AG04450 (cell line): ENCODE measurements at places on chromosomes 5 and 9.

DNA sequence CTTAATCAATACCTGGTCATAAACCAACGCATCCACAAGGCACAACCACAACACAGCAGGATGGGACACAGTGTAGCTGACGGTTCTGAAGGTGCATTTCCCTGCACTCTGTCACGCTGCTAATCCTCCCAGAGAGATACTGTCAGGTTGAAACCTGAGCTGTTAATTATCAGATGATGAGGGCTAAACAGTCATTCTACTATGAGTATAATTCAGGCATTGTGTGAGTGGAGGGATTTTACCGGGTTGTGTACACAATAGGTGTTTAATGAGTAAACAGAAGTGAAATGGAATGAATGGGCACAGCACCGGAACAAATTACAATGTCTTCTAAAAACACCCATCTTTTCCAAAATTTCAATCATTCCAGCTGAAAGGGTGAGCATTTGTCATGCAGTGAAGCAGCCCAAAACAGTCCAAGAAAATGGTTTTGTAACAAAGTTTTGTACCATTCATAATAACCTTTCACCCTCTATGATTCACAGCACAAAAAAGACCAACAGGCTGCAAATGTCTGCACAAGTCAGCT lies 71.5 kb downstream of the ABCA1 start:
- no peak for DNase-seq

GRCh38 chr9:128383791-128384190 lies 12.6 kb downstream of the URM1 start:
- DNase-seq = no peak

GRCh38 chr9:134597041-134597913 lies 44.3 kb upstream of the COL5A1 start:
- DNase-seq = no peak

DNA sequence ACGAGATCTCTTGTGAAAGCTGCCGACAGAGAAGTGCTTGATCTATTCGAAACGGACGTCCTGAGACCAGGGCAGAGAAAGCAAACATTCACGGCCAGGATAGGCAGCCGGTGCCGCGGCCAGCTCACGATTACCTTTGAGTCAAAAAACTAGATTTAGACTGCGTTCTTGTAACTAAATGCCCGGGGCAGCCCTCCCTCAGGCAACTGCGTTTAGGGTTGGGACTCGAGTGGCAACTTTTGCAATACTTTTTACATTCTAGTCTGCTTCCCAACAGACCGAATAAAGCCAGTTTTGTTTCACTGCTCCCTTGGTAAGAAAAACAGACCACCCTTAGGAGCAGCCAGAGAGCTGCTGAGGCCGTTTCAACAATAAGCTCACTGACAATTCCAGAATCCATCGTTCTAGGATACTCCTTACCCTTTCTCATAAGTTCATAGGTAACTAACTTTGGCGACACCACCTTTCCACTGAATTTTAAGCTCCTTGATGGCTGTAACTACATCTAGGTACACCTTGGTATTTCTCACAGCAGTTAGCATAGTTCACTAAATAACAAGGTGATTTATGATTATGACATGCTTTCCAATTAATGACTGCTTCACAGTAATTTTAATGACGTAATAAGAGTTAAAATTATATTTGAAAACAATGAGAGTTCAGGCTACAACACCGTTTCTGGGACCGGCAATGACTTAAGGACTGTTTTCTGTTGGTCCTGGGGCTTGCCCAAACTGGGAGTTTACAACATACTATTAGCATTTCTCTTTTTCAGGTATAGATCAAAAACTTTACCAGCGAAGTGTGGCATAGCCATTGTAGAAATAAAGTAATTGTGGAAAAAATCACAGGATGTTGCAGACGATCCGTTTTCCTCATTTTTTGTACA lies 899 bp upstream of the RAPGEF6 start:
- DNase-seq = no peak

- DNase-seq = no peak
Observed at GRCh38 chr5:9841516-9842170, 211.5 kb upstream of the TAS2R1 start.

GRCh38 chr5:43145071-43145470 lies 24.4 kb downstream of the ZNF131 start:
- no peak for DNase-seq

DNA sequence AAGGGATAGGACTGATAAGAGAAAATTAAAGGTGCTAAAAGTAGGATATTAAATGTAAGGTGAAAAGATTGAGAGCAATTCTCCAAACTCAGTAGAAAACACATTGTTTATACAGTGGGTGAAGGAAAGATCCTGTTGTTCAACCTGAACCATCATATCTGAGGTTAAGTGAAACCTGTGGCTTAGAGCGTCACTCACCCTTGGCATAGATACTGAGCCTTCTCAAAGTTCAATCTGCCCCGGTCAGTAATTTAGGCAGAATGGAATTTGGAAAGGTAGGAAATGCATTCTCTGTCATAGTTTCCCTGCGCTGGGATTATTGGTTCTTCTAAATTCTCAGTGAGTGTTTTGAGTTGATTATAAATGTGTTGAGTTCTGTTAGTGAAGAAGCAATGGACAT lies 456.2 kb upstream of the NMUR2 start:
- no peak for DNase-seq

GRCh38 chr5:62306896-62307689 lies 1.1 kb downstream of the KIF2A start:
- DNase-seq = no peak

- no peak for DNase-seq
Observed at GRCh38 chr5:68490406-68490805, 274.9 kb downstream of the PIK3R1 start.

GRCh38 chr5:40240111-40240510 lies 439.6 kb upstream of the PTGER4 start:
- DNase-seq = no peak

DNA sequence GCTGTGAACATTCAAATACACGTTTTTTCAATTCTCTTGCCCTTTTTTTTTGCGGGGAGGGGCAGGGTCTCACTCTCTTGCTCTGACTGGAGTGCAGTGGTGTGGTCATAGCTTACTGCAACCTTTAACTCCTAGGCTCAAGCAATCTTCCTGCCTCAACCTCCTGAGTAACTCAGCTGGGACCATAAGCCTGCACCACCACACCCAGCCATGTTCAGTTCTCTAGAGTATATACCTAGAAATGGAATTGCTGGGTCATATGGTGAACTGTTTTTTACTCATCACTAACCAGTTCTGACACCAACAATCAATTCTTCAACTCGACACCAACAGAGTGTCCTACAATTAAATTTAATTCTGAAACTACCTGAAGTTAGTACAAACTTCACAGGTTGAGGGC lies 85.5 kb upstream of the ZNF169 start:
- DNase-seq = no peak

GRCh38 chr5:131634238-131634637 lies 791 bp downstream of the RAPGEF6 start:
- no peak for DNase-seq

DNA sequence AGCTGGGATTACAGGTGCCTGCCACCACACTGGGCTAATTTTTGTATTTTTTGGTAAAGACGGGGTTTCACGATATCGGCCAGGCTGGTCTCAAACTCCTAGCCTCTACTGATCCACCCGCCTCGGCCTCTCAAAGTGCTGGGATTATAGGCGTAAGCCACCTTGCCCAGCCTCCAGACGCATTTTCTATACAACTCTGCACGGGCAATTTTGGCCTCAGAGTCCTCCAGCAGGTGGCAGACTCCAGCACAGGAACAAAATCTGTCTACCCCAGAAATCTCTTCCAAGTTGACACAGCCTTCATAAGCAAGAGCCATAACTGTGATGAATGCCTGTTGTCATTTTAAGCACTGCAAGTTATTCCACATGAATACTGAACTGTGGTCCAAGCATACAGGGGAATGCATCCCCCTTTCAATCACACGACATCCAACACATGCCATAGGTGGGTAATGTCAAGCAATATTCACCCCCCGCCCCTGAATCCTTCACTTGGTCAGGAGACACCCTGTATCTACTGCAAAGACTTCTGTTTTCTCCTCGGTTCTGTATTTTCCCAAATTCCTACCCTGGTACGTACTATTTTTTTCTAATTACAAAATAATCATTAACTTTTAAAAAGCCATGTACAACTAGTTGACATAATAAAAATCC lies 50.8 kb downstream of the ALDH7A1 start:
- no peak for DNase-seq

DNA sequence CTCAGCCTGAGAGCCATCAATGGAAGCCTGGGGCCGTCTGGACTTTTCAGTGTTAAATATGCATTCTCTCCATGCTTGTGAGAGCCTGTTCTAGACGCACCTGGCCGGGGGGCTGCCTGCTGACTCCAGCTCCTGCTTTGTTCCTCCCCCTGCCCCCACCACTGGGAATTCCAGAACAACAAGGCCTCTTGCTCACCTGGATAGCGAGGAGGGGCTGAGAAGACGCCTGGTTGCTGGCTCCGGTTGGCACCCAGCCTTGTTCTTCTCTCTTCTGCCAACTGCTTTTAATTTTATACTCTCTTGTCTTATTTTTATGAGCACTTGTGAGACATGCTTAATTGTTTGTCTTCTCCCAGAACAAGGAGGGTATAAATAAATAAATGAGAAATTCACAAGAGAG lies 15.0 kb upstream of the RAPGEF1 start:
- no peak for DNase-seq

DNA sequence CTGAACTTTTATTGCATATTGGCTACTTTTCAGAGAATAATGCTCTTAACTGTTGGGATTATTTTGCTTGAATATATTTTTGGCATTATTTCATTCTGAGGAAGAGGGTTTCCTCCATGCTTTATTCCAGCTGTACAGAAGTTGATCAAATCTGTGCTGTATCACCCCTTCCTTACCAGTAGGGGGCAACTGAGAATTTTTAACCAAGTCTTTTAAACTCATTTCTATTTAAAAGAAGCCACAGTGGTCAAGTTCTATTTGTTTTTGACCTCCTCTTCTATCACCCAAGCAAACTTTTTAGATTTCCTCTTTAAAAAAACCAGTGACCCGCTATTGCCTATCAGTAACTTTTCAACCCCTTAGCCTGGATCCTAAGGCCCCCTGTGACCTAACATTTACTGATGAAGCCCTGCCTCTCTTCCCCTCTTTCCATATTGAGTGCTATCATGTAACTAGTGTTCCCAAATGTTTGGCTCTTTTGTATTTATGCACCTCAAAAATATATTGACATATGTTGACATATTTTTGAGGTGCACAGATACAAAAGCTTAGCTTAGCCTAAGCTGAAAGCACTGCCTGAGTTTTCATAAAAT lies 80.6 kb downstream of the FBXO4 start:
- no peak for DNase-seq

DNA sequence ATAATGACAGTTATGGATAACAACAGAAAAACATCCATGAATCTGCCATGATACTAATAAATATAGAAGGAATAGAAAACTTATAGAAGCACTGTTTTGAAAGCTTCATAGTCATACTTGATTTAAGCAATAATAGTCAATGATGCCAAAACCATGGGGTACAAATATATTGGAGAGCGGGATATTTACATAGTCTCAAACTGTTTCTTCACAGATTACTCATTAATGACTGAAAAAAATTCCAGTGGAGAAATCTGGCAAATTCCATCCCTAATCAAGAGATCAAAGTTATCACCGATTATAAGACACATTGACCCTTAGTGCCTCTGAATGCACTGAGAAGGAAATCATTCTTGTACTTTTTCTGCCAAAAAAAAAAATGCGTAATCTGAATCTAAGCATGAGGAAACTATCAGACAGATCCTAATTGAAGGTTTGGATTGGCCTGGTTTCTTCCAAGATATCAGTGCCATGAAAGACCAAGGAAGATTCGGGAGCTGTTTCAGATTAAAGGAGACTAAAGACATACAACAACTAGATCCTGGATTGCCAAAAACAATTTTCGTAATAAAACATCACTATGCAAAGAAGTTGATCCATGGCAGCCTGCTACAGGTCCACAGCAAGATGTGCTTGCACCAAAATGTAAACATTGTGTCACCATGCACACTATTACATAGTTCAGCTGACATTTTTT lies 106.2 kb downstream of the GOLPH3 start:
- DNase-seq = no peak

DNA sequence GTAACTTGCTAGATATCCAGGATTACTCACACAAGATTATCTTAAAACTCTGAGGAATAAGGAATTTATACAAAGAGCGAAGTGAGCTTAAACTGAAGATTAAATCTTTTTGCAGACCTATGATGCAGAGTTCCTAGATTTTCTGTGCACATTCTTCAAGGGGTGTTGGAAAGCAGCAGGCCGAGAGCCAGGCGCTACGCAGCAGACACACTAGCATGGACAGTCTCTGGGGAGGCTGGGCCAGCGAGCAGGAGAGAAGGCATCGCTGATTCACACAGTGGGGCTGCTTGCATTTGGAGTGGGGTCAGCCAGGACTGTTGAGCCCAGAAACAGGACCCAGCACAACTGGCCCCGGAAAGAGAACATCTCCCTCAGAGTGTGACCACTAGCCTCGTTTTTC lies 136.3 kb downstream of the ADAMTS16 start:
- DNase-seq = no peak

GRCh38 chr9:524008-524407 lies 309.3 kb downstream of the DOCK8 start:
- no peak for DNase-seq

DNA sequence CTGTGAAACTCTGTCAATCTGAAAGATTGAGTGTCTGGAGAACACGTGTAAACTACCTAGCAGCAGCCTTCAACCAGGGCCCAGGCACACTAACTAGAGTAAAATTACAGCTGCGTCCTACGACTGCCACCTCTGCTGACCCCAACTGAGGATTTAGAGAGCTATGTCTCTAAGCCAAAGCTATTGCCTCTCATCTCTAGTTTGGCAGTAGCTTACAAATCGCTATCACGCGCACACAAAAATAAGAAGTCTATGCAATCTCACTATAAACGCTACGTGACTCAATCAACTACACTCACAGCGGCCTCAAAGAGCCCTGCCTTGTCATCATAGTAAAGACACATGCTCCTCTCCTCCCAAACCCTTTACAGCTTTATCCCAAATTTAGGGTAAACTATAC lies 8.7 kb downstream of the PPP6C start:
- DNase-seq = no peak

DNA sequence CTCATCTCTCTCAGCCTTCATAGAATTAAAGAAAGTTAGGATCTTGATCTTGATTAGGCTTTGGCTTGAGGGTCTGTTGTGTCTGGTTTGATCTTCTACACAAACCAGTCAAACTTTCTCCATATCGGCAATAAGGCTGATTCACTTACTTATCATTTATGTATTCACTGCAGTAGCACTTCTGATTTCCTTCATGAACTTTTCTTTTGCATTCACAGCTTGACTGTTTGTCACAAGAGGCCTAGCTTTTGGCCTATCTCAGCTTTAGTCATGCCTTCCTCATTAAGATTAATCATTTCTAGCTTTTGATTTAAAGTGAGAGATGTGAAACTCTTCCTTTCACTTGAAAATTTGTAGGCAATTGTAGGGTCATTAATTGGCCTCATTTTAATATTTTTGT lies 62.8 kb downstream of the SH3RF2 start:
- no peak for DNase-seq

- no peak for DNase-seq
Observed at GRCh38 chr9:101130054-101130453, 101.5 kb downstream of the PLPPR1 start.

DNA sequence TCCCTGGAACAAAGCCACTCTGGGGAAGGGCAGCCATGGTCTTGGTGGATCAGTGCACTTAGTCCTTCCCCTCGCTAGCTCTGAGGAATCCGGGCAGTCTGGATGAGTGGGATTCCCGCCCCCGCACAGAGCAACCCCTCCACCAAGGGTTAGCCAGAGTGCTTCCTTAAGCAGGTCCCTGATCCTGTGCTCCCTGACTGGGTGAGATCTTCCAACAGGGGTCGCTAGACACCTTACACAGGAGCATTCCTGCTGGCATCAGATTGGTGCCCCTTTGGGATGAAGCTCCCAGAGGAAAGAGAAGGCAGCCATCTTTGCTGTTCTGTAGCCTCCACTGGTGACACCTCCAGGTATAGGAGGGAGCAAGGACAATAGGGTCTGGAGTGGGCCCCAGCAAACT lies 228.8 kb downstream of the AP3B1 start:
- no peak for DNase-seq
